Stimulated activated CD8-positive, alpha-beta memory T cell treated with anti-CD3 and anti-CD28 coated beads, Interleukin-2, amount 100 ng/mL, for 1 hour (primary cell): ENCODE measurements at places on chromosomes 3 and 15.

GRCh38 chr3:139759470-139759869, 81.7 kb upstream of the NMNAT3 start:
- DNase-seq, result no peak

DNA sequence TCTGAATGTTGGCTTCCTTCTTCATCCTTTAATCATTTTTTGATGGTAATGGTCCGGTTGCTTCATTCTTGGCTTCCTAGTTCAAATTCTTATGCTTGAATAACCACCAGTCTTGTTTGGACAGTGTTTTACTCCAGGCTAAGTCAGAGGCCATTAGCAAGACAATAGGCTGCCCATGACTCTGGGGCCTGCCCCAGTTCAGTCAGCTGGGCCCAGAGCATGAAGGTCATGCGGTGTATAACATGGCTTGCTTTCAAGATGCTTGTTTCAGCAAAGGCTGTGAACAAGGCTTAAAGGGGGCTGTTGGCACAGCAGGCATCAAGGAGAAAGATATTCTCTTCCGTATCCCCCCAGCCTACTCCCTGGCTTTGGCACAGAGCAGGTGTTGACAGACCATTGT, 13.7 kb downstream of the TM4SF18 start:
- no peak for DNase-seq

- DNase-seq, result no peak
Measured at GRCh38 chr3:72013084-72013483, 228.1 kb upstream of the PROK2 start.

- no peak for DNase-seq
Measured at GRCh38 chr15:82398785-82399184, 30.8 kb upstream of the GOLGA6L9 start.

DNA sequence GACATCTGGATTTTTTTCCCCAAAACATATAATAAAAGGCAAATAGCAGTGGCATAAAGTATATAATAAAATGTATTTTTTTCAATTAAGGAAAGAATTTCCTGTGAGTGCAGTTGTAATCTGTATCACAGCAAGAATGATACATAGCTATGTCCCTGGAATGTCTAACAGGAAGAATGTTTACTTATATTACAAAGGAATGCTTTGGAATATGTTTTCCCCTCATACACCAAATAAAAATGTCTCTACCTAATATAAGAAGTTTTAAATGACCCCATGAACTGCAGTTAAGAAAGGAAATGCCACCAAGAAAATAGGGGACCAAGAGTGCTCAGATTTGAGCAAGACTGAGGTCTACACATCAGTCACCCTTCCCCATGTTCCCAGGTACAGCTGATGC, 38.0 kb upstream of the ATP11B start:
- no peak for DNase-seq

DNA sequence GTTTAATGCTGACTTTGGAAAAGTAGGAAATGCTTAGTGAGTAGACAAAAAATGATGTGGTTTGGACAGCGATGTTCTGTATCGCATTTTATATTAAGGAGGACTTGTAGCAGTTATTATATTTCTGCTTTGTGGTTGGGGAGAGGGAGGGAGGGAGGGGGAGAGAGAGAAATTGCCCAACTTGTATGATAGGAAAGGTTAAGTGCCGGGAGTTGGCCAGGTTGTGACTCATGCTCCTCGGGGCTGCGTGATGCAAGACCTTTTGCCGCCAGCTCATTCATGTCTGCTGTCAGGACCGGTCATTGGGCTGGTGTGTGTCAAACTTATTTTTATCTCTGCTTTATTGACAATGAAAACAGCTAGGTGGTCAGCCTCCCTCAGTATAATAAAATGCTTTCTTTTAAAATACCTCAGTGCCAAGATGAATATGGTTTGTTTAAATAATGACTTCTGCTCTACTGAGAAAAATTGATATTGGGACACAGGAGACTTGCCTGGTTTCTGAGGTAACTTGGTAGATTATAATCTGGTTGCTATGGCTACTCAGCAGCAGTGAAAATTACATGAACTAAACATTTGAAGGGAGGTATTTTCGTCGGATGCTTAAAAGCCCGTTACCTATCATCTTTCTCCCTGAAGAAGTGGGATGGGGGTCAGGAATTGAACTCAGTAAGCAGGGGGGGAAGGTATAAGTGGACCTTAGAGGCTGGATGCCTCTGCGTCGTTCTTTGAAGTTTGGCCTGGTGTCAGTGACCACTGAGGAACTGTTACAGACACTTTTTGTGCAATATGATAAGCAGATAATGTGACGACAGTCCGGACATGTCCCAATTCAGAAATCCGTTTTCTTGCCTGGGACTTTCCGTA, 90.7 kb downstream of the FNDC3B start:
- peak; percentile 24 for DNase-seq

DNA sequence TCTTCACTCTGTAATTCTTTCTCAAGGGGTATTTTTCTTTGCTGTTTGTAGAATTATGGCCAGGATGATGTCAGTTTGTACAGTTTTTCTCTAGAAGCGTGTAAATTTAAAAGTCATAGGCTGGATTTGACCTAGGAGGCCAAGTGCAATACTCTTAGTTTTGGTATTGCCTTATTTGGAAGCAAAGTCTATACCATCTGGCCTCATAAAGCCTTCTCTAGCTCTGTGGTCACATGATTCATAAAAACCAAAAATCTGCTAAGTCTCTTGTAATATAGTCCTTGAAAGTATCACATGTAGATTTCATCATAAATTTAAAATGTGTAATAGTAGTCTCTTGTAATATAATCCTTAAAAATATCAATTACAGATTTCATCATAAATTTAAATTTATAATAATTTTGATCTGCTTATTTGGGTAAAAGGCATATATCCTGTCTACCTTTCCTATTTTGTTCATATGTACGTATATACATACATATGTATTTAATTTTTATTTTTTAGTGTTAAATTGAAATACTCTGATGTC, 25.6 kb downstream of the TEX9 start:
- DNase-seq, result no peak

GRCh38 chr15:48279608-48280007, 51.6 kb upstream of the DUT start:
- DNase-seq, result no peak

DNA sequence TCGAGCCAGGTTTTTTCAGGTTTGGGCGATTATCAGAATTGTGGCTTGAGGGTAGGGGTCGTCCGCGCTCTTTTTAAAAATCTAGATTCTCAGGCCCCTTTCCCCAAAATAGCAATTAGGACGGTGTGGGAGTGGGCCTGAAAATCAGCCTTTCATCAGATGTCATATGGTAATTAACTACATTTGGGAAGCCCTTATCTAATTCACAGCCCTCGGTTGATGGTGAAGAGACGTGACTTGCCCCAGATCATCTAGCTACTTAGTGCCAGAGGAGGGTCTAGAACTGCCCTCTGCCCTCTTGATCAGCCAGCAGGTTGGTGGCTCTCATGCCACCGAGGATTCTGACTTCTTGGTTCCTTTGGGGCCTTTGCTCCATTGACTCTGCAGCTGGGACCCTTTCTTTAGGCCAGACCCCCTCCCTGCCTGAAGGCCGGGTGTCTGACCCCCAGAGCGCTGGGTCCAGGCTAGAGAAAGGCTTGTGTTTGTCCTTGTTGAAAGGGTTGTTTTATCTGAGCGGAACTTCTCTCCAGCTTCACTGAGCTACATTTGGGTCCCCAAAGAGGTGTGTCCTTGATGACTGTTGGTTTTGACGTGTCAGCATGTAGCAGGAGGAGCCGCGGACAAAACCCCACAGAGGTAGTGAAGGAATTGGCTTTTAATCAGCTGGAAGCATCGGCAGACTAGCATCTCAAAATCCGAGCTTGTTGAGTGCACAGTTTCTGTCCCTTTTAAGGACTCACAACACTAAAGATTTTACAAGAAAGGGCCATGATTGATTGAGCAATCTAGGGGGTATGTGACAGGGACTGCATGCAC, 857 bp downstream of the AEN start:
- no peak for DNase-seq

GRCh38 chr3:10428406-10429091, 76.8 kb downstream of the ATP2B2 start:
- DNase-seq, result no peak

GRCh38 chr3:194986208-194987043, 284.5 kb downstream of the XXYLT1 start:
- no peak for DNase-seq

DNA sequence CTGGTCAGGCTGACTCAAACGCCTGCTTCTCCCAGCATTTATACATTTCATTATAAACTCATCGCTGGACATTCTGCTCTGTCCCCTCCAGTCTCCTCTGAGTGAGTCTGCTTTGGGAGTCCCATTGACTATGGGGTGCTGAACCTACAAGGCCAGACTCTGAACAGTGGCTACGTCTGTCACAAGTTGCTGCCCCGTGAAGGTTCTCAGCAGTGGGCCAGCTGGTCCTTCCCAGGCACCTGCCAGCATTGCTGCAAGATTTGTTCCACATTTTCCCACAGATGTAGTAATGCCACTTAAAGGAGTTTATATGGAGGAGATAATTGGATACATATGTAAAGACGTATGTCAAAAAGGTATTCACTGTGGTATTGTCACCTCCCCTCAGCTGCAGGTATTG, 72.7 kb upstream of the ATP13A3 start:
- DNase-seq, result no peak

DNA sequence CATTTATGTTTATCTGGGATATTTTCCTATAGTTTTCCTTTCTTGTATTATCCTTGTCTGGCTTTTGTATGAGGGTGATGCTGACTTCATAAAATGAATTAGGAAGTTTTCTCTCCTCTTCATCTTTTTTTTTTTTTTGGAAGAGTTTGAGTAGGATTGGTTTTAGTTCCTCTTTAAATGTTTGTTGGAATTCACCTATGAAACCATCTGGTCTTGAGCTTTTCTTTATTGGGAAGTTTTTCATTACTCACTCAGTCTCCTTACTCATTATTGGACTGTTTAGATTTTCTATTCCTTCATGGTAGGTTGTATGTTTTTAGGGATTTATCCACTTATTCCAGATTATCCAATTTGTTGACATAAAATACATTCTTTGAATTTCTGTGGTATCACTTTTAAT, 18.7 kb upstream of the MASP1 start:
- DNase-seq, result no peak

GRCh38 chr3:81788044-81788443, 26.6 kb upstream of the GBE1 start:
- no peak for DNase-seq

GRCh38 chr3:9525078-9525477, 28.5 kb downstream of the LHFPL4 start:
- no peak for DNase-seq

GRCh38 chr3:152177757-152178156, 91.0 kb upstream of the MBNL1 start:
- DNase-seq, result no peak

DNA sequence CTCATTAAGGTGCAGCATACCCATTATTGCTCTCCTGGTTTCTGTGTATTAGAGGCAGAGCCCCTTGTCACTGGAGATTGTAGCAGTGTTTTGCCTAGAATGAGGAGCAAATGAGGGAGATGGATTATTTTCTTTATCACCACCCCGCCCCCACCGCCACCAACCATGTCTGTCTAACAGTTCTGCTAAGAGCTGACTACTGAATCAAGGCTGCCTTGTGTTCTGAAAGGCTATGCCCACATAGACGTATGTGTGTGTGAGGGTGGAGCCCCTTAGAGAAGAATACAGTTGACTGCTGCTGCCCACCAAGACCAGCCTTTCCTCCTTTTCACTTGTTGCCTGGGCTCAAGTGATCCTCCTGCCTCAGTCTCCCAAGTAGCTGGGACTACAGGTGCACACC, 47.4 kb downstream of the RAD54L2 start:
- no peak for DNase-seq

DNA sequence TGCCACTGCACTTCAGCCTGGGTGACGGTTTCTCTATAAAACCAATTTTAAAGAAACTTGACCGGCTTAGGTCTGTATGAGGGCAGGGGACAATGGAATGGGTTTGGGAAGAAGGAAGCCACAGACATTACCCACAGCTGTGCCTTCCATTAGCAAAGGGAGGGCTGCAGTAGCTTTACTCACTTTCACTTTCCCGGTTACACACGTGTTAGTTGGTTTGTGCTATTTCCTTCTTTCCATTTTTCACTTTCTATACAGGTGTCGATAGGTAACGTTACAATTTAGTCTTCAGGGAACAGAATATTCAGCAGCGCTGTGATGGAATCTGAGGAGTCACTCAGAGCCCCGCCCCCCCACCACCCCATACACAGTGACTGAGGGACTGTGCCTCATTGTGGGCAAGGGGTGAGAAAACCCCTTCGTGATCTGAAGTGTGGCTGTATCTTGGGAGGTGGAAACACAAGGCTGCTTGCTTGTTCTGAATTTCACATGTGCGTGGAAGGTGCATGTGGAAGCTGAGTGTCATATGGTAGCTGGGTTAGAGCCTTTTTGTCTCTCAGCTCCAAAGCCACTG, 44.8 kb upstream of the RPL32 start:
- DNase-seq, result no peak

DNA sequence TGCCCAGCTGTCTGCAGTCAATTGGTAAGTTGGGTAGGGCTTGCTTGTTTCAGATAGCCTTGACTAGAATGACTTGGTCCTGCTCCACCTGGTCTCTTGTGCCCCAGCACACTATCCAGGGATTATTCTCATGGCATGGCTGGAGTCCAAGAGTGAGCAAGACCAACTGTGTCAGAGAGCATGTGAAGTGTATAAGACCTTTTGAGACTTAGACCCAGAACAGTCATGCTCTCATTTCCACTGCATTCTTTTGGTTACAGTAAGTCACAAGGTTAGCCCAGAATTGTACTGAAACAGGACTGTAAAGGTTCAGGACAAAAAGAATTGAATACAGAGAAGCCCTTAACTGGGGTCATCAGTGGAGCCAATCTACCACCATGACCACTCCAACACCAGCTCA, 650.8 kb upstream of the ADAMTS9 start:
- DNase-seq, result no peak

- no peak for DNase-seq
Measured at GRCh38 chr3:195247086-195247862, 23.7 kb downstream of the XXYLT1 start.

DNA sequence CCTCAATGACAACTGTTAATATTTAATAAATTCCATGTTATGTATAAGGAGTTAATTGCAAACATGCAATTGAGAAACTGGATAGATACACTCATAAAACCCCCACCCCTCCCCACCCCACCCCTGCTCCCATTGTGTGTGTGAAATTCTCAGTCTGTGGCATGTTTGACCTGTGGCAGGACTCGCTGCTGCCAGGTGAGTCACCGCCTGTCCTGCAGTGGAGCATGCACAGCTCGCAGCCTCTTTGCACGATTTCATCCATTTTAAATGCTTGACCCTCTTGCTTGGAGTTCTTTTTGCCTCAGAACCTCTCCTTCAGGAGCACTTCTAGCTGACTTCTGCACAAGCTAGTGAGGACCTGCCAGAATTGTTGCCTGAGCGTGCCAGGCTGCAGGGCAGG, 5.3 kb upstream of the APEH start:
- no peak for DNase-seq

- no peak for DNase-seq
Measured at GRCh38 chr15:74222240-74223119, 13.6 kb upstream of the CCDC33 start.

DNA sequence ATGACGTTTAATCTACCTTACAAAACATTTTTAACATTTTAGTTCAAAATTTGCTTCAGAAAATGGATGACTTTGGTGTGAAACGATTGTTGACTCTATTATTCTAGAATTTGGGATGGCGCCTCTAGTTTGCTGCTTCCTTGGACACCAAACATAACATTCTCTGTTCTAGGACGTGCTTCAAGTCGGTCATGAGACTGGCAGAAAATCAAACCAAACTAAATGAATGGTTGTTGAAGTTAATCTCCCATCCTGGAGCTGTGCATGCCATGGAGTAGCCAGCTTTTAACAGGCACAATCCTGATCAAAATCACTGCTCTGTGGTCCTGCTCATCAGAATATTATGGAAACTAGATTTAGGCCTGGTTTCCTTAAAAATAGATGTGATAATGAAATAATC, 9.6 kb upstream of the LRRFIP2 start:
- DNase-seq, result no peak
